ENCODE measurements at places on chromosomes 11 and 22.

DNA sequence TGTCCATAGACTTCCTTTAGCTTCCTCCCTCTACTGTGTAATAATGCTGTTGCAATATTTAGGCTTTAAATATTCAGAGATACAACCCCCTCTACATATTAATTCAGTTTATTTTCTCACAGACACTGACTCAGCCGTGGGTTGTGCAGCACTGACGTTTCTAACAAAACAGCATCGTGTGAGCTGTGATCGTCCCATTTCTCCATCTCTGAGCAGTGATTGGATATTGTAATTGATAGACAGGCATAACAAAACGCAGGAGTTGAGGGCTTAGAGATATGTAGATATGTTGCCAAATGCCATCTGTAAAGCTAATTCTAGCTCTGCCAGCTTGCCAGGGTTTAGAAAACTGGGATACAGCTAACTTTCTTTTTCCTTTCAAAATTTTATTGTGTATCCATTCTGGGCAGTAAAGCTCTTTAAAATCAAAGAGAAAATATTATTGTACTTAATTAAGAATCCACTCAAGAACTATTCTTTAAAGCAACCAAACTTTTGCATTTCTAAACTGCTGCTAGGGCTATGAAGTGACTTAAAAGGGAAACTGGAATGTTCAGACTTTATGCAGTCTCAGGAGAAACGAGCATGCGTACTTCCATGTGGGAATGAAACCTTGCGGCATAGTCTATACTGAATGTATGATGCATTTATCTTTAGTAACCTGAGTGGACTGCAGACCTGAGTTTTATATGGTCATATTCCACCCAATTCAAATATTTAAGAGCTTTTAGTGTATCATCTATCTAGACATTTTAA is 22.7 kb downstream of the BTBD10 start:
- no peak for DNase-seq

- DNase-seq = no peak
These were observed 1290.4 kb downstream of the BRD1 start for GRCh38 chr22:48537343-48537680.

- no peak for DNase-seq
These were observed 19.2 kb upstream of the MMP13 start for GRCh38 chr11:102974552-102975280.

DNA sequence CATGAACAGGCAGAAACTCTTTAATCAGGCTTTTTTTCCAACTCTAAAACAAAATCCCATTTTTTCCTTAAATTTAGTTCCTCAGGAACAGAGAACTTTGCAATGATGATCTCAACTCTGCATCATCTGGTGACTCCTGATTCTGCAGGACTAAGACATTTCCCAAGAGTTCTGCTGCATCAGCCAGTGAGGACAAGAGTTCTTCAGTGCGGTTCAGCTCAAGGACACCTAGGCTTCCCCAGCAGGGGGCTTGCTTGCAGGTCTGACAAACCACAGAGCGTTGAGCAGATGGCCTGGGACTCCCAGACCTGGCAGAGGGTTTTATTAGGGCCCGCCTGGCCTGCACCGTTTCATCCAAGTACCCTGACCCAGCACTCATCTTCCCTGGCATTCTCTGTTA is 6.4 kb downstream of the CDCA5 start:
- no peak for DNase-seq

DNA sequence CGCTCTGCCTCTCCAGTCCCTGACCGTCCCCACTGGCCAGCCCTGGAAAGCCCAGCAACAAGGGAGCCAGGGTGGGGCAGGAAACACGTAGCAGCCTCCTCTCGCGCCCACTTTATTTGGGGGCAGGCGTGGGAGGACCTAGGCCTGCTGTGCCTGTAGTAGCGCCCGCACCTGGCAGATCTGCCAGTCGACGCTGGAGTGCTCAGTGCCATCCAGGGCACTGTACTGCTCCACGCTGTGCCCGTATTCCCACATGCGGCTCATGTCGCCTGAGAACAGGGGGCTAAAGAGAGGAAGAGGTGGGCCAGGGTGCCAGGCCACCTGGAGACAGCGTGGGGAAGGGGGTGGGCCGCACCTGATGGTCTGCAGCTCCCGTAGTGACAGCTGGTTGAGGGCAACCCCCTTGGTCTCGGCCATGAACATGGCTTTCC is 17.0 kb upstream of the DRICH1 start:
- no peak for DNase-seq

DNA sequence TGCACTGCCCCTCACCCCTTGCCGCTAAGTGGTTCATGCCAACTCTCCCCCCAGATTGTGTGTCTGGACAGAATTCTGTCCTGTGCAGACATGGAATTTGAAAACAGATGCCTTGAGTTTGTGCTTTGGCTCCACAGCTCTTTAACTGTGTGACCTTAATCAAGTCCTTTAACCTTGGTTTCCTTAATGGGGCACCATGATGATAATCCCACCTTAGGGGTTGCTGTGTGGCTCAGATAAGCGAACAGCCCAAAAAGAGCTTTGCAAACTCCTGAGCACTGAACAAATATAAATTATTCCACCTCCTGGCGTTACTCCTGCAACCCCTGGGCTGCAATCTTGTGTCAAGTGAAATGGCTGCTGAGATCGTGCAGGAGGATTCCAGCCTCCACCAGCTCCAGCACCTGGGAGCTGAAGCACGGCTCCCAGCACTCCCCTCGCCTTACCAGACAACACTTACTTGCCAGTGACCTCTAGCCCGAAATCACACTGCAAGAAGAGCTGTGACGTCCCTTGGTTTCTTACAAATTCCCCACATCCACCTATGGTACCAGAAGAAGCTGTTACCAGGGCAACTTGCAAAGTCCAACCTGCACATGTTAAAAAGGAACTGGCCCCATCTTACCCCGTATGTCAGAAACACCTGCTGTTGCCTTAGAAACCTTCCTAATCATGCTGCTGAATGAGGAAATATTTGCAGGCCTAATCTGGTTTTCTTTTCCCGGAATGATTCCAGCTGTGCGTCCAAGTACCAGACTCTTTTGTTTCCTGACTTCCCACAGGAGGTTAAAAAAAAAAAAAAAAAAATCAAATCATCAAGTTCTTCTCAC is 13.2 kb downstream of the VPS37C start:
- no peak for DNase-seq
